D721Med (cell line): ENCODE measurements at places on chromosomes 2 and 18.
A peak's percentile ranks its signal among the peaks of the same experiment; 100 is the strongest.

- no peak for DNase-seq
Measured at GRCh38 chr2:62219407-62220159, 23.7 kb downstream of the B3GNT2 start.

- DNase-seq, result no peak
Measured at GRCh38 chr2:168149986-168150385, 97.4 kb downstream of the STK39 start.

DNA sequence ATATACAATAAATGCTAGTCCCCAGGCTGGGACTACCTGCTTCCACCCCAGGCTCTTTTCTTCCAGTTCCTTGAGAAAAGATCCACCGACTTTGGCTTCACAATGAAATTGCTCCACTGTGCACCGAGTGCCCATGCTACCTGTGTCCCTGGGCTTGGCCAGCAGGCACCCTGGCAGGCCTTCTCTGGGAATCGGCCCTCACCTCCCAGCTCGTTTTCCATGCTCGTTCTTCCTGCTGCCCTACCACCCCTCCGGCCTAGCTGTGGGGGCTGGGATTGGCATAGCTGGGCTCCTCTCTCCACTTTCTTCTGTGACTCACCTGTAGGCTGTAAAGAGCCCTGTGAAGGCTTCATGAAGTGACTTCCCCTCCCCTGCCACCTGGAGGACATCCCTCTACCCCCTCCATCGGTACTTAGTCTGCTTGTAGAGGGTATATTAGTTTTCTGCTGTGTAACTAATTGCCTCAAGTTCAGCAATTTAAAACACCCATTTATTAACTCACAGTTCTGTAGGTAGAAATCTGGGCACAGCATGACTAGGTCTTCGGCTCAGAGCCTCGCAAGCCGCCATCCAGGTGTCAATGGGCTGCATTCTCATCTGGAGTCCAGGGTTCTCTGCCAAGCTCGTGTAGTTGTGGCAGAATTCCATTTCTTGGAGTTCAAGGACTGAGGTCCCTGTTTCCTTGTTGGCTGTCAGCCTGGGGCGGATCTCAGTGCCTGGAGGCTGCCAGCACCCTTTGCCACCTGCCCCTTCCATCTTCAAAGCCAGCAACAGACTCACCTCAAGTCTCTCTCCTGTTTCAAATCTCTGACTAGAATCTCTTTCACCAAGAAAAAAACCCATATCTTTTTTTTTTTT, 57.6 kb downstream of the DPYSL5 start:
- DNase-seq, result no peak

GRCh38 chr2:148237911-148238310, 217.0 kb downstream of the MBD5 start:
- DNase-seq, result no peak

GRCh38 chr2:196598412-196598811, 41.1 kb upstream of the CCDC150 start:
- DNase-seq, result no peak

GRCh38 chr2:67055387-67056304, 341.5 kb upstream of the ETAA1 start:
- no peak for DNase-seq

DNA sequence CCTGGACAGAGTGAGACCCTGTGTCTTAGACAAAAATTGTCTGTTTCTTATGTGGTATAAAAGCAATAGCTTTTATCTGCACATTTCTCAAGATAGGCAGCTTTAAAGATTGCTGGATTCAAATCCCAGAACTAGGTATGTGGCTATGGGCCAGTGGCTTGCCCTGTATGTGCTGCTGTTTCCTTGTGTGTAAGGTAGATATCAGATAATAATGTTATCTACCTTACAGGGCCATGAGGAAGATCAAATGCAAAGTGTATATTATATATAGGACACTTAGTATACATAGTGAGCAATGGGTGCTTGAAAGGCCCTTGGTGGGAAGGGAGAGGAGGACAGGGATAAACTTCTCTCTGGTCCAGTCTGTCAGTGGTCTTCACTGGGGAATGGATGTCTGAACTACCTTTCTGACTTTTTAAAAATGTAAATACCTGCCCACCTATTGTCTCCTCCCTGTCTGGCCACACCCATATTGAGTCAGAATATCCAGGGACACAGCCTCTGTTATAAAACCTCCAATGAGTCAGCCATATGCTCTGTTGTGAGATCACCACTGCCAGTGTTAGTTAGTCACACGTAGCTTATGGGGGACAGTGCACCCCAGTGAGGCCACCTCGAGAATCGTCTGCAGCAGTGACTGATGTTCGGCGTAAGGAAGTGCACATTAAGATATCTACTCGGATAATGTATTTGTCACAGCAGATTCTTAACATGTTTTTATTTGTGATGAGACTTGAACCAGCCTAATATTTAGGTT, 383.4 kb downstream of the PTPRM start:
- no peak for DNase-seq

DNA sequence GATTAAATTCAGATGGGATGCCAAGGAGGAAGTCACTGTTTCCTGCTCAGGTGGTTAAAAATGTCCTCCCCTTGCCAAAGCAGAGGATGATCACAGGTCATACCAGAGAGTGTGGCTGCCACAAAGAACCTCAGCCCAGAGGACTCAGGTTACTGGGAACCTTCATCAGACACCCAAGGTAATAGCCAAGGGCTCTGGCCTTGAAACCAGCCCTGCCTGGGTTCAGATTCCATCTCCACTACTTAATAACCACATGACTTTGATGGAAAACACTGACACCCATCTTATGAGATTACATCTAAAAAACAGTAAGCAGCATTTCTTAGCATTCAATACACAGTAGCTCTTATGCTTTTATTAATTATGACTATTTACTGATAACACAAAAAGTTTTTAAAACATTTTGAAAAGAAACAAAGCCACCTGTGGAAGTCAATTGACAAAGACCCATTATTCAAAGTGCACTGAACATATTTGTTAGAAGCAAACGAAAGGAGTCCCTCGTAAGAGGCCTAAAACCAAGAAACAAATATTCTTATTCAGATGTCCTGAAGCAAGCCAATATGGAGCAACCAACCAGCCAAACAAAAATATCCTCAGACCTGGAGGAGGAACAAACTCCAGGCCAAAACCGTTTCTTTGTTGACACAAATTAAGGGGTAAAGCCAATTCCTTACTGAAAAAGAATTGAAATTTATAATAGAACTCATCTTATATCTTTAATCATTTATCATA, 241.5 kb downstream of the RNF152 start:
- no peak for DNase-seq

DNA sequence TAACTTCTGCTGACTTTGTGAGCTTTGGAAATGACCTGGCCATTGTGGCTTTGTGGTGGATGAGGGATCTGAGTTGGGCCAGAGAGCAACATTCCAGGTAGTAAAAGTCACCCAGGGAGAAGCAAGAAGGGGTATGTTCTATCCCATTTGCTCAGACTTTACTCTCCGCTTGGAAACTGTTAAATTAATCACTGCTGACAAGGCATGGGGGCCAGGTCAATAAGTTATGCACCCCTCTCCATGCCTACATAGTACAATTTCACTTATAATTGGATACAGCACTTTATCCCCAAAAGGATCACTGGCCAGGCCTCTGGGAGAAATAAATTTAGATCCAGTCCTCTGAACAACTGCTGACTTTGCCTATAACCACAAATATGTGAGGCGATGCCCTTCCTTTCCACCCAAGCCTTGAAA, 92.1 kb downstream of the RPRM start:
- DNase-seq, result no peak

GRCh38 chr2:161369311-161369710, 46.8 kb upstream of the TBR1 start:
- no peak for DNase-seq

DNA sequence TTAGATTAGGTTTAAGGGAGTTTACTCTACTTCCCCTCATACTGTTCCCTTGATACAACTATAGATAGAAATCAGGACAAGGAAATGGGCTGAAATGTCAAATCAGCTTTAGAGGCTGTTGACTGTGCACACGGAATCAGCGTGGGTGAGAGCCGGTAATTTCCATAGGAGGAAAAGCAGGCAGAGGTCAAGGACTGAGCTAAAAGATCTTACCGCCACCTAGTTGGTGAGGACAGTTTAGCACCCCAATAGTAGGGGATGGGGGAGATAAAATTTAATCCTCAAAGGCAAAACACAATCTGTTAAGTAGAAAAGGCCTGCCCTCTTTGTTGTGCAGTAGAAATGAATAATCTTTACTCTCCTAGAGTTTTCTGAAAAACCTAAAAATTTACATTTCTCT, 1154.5 kb upstream of the CHAC2 start:
- DNase-seq, result no peak

GRCh38 chr2:210169516-210170195, 1.6 kb downstream of the KANSL1L start:
- DNase-seq, result no peak

DNA sequence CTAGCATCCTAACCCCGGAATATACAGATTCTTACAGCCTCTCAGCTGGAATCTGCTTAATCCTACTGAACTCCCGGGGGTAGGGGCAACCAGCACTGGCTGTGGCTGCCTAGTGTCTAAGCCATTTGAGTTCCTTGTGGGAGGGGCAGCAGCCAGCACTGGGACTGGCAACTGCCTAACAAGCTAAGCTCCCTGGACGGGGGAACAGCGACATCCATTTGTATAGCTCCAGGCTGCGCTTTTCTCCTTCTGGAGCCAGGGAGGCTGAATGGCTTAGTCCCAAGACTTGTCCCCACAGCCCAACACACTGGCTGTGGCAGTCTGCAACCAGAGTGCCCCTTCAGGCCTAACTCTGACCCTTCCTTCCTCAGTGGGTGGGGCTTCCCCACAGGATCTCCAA, 787.2 kb downstream of the METTL4 start:
- DNase-seq, result no peak

GRCh38 chr2:105504459-105504858, 105.6 kb upstream of the FHL2 start:
- DNase-seq, result no peak

- no peak for DNase-seq
Measured at GRCh38 chr2:170967553-170967952, 38.5 kb downstream of the GORASP2 start.

- peak; percentile 17 for DNase-seq
Measured at GRCh38 chr2:106885971-106886915, at the start of gene ST6GAL2. Gene ST6GAL2 (minus strand): TSS chr2:106886167. CDS start chr2:106843977, 42,190 bp downstream.

DNA sequence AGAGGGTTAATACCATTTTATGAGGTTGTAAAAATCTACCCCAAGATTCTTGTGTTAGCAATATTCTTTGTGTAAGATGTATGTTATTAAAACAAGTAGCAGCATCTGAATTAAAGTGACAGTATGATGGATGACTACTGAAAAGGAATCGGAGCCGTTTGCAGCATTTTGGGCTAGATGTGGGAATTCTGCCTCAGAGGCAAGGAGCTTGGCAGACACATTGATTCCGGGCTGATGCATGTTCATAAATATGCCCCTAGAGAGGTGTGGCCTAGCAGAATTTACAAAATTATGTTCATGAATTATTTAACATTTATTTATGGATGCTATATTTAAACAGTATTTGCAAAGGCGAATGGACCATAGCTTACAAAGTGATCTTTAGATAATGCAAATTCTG, 389.0 kb upstream of the ETAA1 start:
- no peak for DNase-seq

- DNase-seq, result no peak
Measured at GRCh38 chr18:4986066-4986465, 211.0 kb downstream of the AKAIN1 start.

DNA sequence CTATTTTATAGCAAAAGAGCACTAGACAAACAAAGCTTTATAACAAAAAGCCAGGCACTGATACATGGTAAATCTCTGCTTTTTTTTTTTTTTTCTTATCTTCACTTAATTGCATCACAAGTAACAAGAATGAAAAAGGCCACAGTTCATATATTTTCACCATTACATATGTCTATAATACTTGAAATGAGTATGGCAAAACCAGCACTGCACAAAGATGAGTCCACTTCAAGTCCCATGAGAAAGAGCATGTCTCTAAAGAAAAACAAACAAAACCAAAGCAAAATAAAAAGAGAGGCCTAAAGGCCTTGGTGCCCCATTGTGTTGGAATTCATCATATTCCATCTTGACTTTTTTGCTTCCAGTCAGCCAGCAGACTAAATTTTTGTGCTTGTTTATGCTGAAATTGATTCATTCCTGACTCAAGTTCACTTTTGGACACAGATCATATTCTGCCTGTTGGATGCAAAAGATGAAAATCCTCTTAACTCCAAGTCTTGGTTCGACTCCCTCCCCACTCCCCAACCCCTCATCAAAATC, 264.9 kb upstream of the CCDC68 start:
- DNase-seq, result no peak

- no peak for DNase-seq
Measured at GRCh38 chr18:48968412-48969215, 17.8 kb upstream of the SMAD7 start.

GRCh38 chr2:36339607-36340218, 15.9 kb upstream of the CRIM1 start:
- DNase-seq, result no peak

- no peak for DNase-seq
Measured at GRCh38 chr2:12890481-12890991, 173.8 kb downstream of the TRIB2 start.

DNA sequence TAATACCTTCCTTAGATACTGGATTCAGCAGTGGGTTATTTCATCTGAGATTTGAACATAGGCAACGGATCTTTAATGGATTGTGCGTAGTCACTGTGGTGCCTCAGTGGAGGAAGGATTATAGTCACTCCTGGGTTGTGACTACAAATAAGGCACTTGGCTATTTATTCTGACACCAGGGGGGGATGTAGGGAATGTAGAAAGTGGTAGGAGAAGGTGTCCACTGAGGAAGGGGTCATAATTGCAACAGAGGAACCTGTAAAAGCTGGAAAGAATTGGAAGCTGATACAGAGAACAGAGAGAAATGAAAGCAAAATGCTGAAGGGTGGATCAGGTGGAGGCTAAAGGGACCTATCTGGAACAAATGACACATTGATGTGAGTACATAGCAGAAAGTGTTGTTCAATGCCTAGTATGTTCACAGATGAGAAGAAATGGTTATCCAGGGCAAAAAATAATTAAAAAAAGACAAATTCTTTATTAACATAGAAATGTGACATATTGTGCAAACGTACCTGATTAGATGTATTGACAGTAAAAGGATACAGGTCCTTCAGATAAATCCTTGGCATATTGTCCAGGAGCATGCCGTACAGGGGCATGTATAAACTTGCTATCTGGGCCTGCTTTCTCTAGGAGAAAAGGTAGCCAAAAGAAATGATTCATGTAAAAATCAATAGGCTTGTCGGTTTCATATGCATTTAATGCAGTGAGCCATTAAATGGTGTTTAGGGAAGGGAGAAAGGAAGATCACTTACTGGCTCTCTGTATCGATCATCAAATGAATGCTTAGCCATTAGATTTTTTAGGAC, 91.2 kb upstream of the CCDC195 start:
- DNase-seq, result no peak

DNA sequence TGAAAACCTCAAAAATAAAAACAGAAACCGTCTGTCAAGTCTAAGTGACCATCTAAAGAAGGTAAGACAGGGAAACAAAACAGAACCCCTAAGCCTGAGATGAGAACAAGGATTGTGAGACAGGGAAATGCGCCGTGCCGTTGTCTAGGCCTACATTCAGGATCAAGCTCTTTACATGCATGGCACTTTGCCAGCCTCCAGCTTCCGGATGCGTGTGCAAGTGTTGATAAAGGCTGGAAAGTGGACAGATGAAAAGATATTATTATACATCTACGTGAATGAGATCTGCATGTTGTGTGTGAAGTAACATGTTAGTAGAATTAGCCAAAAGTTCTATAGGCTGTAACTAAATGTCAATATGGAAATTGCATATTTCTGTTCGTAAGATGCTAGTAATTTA, 28.6 kb upstream of the TMEM87B start:
- DNase-seq, result no peak

GRCh38 chr2:41703123-41703522, 344.7 kb upstream of the PKDCC start:
- no peak for DNase-seq

GRCh38 chr2:15700131-15700530, 108.5 kb downstream of the DDX1 start:
- DNase-seq, result no peak

GRCh38 chr2:105789745-105790460, 45.2 kb downstream of the NCK2 start:
- DNase-seq, result no peak
